G401 (cell line): ENCODE measurements at places on chromosomes 3 and 15.

DNA sequence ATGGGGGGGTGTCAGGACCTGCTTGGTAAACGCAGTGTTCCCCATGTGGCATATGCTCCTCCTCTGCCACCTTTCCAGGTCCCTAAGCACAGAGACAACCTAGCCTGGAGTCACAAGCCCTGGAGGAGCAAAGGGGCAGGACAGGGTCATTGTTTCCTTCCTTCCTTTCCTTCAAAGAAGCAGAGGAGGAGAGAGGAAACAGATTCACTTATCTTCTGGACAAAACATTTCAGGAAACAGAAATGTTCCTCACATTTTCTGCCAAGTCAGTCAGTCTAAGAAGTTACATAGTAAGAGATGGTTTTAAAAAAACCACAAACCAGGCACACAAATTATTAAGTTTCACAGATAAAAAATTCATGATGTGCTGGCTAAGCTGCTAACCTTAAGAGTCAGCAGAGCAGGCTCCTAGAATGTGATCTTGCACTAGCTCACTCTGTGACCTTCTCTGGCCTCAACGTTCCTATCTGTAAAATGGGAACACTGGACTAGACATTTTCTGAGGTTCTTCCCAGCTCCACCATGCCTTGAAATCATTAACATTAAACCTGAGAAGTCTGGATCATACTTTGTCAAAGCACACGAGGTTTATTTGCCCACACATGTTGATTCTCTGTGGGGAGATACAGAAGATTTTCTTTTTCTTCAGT, 47.9 kb downstream of the ATP13A5 start:
- DNase-seq, result no peak

GRCh38 chr3:119601154-119601553, 3.5 kb downstream of the PLA1A start:
- no peak for DNase-seq

- no peak for DNase-seq
These were observed 7.5 kb downstream of the CMSS1 start for GRCh38 chr3:99825004-99825640.

GRCh38 chr3:146511402-146512134, 32.8 kb downstream of the PLSCR1 start:
- no peak for DNase-seq

DNA sequence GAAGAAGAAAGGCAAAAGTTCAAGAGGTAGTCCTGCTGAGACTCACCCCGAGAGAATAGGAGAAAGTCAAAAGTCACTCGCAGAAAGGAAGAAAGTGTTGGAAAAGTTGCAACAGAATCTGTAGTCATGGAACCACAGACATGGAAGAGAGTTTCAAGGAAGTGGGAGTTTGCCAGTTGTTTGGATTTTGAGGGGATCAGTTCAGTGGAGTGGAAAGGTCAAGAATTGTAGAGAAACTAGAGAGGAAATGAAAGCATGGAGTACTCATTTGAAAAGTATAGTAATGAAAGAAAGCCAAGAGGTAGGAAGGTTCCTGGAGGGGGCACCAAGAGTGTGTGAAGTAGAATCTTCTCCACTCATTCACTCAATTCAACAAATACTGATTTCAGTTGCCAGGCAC, 34.7 kb downstream of the SPTSSB start:
- no peak for DNase-seq

DNA sequence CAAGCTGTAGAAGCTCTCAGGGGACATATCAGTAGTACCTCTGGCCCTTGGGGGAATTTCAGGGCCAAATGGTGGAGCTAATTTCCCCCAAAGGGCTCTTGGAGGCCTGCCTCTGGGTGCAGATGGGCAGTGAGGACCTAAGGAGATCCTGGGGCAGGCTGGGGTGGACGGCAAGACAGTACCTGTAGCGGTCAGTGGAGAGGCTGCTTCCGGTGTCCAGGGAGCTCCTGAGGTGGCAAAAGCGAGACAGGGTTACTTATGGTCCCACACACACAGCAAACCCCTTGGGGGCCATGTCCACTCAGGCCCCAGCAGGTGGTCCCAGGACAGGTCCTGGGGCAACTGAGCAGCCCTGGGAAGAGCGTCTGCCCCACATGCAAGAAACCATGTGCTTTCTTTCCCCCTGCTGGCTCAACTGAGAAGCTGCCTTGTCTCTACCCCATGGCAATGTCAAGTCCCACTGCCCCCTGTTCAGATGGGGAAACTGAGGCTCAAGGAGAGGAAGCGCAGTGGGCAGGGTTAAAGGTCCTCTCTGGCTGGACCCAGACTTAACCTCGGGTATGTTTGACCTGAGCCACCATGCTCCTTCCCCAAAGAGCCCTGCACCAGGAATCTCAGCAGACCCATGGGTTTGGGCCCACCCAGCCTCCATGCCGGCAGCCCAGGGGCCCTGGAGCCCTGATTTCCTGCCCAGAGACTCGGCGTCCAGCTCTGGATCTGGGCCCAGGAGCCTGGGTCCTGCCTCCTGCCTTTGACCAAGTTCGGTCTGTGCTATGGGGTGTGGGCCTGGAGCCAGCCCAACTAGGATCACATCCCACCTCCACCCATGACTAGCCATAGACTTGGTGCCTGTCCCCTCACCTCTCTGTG, 25.7 kb downstream of the IQSEC1 start:
- no peak for DNase-seq

DNA sequence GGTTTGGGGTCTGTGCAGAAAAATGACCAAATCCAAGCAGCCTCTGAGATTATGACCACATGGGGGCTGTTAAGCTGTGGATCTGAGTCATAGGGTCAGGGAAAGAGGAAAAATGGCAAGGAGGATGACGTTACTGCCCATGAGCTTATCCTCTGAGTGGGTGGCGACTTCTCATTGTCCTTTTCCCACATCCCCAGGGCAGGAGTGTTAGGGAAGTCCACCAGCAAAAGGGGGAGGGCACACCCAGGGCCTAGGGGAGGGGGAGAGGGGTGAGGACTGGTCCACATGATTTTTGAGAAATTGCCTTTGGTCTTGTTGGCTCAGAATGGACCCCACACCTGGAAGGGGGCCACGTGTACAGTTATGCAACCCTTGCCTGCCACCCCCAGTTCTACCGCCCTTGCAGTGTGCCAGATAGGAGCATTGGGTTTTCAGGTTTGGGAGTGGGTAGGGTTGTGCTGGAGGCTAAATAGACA, 2.6 kb downstream of the CD276 start:
- DNase-seq, result no peak

- no peak for DNase-seq
These were observed 50.8 kb upstream of the ZNF280D start for GRCh38 chr15:56783857-56784661.

- no peak for DNase-seq
These were observed 222.0 kb upstream of the GAP43 start for GRCh38 chr3:115401298-115401697.

DNA sequence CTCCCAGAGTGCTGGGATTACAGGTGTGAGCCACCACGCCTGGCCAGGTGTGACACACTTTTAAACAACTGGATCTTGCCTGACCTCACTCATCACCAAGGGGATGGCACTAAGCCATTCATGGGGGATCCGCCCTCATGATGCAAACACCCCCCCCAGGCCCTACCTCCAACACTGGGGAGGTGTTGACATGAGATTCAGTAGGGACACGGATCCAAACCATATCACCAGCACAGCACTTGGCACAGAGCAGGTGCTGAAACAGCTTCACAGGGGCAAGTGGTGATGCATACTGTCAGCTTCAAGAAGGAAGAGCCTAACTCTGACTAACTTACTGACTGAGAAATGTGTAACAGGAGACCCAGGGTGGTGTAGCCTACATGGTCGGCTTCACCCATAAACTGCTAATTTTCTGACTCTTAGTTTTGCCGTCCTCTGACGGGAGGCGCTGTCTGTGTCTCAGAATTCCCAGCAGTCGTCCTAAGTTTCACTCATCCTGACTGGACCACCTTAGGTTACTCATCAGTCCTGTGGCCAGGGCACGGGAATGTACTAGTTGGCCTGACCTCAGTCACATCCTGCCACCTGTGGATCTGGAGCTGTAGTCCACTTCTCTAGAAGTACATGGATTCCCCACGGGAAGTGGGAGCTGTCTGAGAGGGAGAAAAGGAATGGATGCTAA, 81.9 kb upstream of the PLXNA1 start:
- DNase-seq, result no peak

GRCh38 chr15:76972389-76973361, 22.3 kb upstream of the PSTPIP1 start:
- DNase-seq, result no peak

- no peak for DNase-seq
These were observed 30.7 kb upstream of the IGSF10 start for GRCh38 chr3:151491525-151491924.

DNA sequence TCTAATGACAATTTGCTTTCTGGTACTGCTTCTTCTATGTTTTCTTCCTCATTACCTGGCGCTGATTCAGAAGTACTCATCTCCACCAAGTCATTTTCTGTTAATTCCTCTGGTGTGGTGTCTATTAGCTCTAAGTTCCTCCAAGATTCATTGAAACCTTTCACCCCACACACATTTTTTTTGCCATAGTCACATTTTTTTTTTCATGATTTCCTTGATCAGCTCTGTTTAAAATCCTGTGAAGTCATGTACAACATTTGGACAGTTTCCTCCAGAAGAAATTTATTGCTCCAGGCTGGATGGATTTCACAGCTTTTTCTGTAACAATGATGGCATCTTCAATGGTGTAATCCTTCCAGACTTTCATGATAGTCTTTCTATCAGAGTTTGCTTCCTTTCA, 243.2 kb upstream of the VEPH1 start:
- no peak for DNase-seq

GRCh38 chr15:60237446-60237845, 160.3 kb downstream of the ANXA2 start:
- DNase-seq, result no peak

DNA sequence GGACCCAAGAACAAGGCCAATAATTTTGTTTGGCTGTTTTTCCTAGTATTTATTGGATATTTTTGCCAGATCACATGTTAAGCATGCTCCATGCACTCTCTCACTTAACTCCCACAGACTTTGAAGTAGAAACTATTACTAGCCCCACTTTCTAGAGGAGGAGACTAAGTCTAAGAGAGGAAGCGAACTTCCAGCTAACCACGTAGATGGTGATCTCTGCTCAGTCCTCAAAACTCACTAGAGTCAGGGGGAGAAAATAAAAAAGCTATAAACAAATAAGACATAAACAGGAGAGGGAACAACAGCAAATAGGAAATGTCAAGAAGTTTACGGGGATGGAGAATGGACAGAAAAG, 481.0 kb upstream of the PROK2 start:
- DNase-seq, result no peak
